ENCODE measurements at places on chromosomes 5 and 9.

DNA sequence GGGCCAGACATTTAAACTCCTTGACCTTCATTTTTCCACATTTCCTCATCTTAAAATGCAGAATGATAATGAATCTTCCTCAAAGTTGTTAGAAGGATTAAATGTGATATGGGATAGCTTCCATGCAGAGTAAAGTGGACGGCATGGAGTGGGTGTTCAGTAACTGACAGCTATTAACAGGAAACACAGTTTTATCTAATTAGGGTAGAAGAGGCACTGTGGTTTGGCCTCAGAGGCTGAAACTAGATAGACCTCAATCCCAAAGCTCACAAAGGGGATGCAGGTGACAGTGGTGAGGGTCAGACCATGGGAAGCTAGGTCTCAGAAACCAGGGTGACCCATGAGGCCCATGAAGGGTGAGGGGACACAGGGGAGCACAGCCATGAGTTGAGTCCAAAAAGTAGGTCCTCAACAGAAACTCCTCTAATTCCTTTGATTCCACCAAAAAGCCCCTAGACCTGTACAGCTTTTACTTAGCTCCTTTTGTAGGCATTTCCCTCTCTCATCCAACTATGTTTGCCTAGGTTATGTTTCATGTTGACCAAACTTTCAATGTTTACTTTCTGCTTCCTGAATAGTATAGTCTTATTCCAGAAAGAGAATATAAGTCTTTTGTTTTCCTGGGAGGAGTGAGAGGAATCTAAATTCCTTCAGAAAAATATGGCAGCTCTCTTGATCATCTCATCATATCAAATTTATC, 27.9 kb upstream of the GLDC start:
- no peak for DNase-seq

GRCh38 chr9:15068261-15068660, 158.0 kb upstream of the FREM1 start:
- no peak for DNase-seq

- DNase-seq = no peak
Observed at GRCh38 chr9:76459694-76460635, 983 bp downstream of the GCNT1 start.

GRCh38 chr5:122077366-122078115, 518 bp downstream of the LOX start:
- DNase-seq = no peak

GRCh38 chr5:170623576-170624181, 119.9 kb downstream of the KCNIP1 start:
- peak; percentile 13 for DNase-seq

- no peak for DNase-seq
Observed at GRCh38 chr5:78782728-78783127, 134.2 kb upstream of the LHFPL2 start.

DNA sequence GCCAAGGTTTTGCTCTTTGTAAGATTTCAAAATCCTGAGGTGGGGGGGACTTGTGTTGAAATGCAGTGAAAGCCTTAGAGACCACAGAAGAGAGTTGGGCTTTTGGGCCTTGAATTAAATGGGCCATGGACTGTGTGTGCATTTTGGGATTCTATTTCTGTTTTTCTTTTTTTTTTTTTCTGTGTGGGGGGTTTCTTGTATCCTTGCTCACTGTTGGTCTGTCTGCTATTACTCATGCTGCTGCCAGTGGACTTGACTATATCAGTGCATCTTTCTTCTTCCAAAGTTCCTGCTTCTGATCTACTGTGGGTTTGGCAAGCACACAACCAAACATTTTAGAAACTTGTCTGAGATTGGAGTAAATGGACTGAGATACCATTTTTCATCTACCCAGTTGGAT, 344.9 kb downstream of the ARL15 start:
- no peak for DNase-seq

DNA sequence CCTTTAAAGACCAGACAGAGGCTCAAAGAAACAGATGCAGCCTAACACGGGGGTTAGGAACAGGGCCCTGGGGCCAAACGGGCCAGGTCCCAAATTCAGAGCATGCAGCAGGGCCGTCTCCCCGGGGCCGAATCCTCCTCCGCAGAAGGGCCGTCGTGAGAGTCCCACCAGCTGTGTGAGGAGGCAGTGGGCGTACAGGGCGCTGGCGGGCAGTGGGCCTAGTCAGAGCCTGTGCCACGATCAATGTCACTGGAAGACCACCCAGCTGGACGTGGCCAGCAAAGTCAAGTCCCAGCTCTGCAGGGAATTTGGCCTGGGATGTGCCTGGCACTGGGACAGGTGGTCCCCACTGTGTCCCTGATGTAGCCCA, 15.8 kb upstream of the FCN2 start:
- no peak for DNase-seq

GRCh38 chr9:88646539-88647300, 111.7 kb downstream of the NXNL2 start:
- no peak for DNase-seq

- no peak for DNase-seq
Observed at GRCh38 chr9:124220946-124221451, 36.8 kb upstream of the NEK6 start.

DNA sequence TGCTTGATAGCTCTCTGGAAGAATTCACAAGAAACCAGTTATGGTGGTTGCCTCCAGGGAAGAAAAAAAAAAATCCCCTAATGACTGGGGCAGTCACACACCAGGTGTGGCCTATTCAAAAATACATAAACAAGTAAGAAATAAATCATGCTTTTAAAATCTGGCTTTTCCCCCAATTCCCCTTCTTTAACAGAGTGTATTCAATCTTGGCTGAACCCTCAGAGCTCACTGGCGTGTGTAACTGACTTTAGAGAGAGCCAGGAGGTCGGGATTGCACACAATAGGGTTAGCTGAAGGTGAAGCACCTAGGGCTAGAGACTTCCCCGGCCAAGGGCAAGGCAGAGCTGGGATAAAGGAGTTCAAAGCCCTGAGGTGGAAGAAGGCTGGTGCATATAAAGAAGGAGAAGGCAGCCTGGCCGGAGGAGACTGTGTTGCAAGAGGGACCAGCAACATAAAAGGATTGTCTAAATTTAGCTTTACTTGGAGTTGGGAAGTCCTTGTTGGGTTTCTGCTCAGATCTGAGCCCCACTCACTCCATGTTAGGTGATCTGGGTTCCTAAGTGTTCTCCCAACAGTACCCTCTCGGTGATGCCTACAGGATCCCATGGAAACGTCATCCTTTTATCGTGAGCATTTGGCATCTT, 19.7 kb downstream of the FNBP1 start:
- no peak for DNase-seq
